ENCODE measurements at places on chromosomes 5 and 9. TPM values are rescaled to one million over a fixed set of nuclear protein-coding genes. Genes with fewer than 3 reads are reported as not detected.

GRCh38 chr5:145887976-145888574, 15.3 kb upstream of the GRXCR2 start:
- DNase-seq = peak; percentile 71

GRCh38 chr9:137423514-137424291, 510 bp downstream of the NOXA1 start:
- peak; percentile 82 for DNase-seq

DNA sequence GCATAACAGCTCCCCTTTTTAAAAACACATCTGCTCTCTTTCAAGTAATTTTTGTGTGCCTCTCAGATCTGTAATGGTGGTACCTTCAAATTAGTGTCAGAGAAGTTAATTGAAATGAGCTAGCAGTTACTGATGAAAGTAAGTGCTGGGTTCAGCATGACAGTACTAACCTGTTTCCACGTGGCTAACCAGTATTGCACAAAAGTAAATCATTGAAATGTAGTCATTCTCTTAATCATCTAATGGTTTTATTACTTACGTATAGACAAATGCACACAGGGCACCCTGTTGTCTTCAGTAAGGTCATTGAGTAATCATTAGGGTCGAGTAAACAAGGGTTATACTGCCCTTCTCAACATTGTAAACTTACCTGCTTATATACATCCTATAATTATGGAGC, 157.8 kb upstream of the PRR16 start:
- DNase-seq = no peak

DNA sequence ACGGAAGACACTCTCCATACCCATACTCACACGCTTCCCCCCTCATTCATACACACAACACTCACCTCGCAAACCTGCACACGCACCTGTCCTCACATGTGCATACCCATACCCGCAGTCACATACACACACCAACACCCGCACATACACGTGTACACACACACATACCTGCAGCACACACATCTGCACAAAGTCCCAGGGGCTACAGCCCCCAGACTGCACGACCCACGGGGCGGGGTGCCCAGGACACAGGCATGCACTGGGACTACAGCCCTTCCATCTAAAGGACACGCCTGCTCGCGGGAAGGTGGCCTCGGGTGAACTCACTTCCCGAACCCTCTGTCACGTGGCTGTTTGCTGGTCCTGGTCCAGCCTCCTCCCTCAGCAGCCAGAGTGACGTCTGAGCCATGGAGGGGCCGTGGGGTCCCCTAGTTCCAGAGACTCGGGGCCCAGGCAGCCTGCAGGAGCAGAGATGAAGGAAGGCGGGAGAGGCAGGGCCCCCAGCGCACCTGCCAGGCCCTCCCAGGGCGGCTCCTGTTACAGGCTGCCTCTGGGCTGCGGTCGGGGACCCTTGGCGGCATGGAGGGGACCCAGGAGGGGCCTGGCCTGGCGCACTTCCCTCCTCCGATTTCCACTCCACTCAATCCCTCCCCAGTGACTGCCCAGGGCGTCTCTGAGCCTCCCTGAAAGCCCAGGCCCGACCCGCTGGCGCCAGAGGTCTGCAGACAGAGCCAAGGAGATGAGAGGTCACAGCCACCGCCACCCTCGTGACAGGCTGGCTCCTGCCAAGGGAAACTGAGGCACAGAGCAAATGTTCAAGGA, 8.1 kb downstream of the SLC12A7 start:
- DNase-seq = peak; percentile 79

IFT74 gene
- 14.1 TPM for polyA plus RNA-seq

CNTFR gene
- polyA plus RNA-seq = 1.7 TPM

RPL37 gene
- polyA plus RNA-seq = 2,564 TPM

PCDHB15 gene
- polyA plus RNA-seq = 1.8 TPM
